ENCODE measurements at places on chromosomes 1 and 21. TPM values are rescaled to one million over a fixed set of nuclear protein-coding genes. Genes with fewer than 3 reads are reported as not detected.
A peak's percentile ranks its signal among the peaks of the same experiment; 100 is the strongest.

DNA sequence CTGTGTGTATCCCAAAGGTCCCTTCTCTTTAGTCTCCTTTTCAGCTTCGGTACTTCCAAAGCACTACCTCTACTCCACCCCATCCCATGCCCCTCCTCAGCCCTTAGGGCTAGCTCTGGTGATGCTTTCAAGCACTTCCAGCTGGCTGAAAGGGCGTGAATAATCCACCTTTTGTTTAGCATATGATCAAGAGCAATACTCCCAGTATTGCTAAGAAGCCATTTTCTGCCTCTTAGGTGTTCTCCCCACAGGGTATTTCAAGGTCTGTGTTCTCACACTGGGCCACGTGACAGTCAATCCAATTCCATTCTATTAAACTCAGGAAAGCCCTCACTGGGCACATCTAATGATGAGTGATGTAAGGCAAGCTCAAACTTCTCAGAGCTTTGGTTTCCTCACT is 298.5 kb upstream of the PROX1 start:
- DNase-seq, result no peak

GRCh38 chr1:203037509-203038190 is 11.4 kb downstream of the PPFIA4 start:
- DNase-seq, result peak; percentile 75

DNA sequence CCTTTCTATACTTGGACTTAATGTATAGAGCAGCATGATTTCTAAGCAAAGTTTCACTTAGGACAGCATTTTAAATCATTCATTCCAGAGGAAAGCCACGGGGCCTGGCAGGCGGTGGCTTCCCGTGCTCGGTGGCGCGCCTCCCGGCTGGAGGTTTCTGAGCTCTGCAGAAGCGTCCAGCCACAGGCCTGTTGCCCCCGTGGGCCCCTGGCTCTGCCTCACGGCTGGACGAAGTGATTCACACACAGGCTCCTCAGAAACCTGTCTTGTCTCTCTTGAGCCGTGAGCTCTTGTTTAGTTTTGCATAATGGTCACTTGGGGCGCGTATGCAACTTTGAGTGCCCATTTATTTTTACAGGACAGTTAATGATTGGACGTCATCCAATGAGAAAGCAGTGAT is 22.1 kb upstream of the DIP2A start:
- no peak for DNase-seq

DNA sequence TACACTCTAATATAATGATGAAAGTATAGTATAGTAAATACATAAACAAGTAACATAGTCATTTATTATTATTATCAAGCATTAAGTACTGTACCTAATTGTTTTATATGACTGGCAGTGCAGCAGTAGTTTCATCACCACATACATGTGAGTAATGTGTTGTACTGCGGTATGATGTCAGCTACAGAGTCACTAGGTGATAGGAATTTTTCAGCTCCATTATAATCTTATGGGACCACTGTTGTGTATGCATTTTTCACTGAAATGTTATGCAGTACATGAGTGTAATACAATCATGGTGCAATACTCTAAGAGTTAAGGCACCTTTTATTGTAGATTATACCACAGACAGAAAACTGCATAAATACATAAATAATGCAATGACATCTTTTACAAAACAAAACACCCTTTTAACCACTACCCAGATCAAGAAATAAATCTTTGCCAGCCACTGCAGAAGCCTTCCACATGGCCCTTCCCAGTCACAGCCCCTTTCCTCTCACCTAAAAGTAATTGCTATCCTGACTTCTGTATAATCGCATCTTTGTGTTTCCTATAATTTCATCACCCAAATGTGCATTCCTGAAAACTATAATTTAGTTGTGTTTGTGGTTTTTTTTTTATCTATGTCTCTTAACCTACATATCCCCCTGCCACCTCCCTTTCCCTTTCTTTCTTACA is 16.3 kb downstream of the ABCD3 start:
- no peak for DNase-seq

DNA sequence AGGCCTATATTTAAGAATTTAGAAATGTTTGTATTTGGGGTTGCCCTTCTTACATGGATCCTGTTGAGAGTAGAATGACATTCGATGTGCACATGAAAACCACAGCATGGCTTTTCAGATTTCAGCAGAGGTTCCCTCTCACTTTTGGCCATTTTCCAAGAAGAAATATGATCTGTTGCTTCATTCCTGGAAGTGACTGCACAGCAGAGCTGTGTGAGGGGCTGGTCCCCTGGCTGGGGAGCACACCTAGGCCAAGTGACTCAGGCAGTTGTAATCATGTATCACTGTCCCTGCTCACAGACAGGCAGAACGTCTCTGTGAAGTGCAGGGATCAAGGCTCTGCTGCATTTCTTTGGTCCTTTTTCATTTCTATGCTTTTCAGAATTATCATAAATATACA is 32.3 kb downstream of the AGT start:
- no peak for DNase-seq

- peak; percentile 51 for DNase-seq
Measured at GRCh38 chr1:114756949-114757454, 782 bp downstream of the CSDE1 start.

DNA sequence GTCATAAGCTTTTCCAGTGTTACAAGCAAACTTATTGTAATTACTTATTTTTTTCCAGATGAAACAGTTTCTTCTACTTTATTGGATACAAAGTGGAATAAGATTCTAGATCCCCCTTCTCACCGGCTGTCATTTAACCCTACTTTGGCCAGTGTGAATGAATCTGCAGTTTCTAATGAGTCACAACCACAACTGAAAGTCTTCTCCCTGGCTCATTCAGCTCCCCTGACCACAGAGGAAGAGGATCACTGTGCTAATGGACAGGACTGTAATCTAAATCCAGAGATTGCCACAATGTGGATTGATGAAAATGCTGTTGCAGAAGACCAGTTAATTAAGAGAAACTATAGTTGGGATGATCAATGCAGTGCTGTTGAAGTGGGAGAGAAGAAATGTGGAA is 95.5 kb downstream of the ZFYVE9 start:
- DNase-seq, result no peak

GRCh38 chr21:34949030-34949429 is 100.1 kb downstream of the RUNX1 start:
- DNase-seq, result no peak

- DNase-seq, result no peak
Measured at GRCh38 chr1:111253876-111254275, 26.4 kb downstream of the CHI3L2 start.

- DNase-seq, result no peak
Measured at GRCh38 chr1:226867461-226868054, 2.9 kb upstream of the PSEN2 start.

DNA sequence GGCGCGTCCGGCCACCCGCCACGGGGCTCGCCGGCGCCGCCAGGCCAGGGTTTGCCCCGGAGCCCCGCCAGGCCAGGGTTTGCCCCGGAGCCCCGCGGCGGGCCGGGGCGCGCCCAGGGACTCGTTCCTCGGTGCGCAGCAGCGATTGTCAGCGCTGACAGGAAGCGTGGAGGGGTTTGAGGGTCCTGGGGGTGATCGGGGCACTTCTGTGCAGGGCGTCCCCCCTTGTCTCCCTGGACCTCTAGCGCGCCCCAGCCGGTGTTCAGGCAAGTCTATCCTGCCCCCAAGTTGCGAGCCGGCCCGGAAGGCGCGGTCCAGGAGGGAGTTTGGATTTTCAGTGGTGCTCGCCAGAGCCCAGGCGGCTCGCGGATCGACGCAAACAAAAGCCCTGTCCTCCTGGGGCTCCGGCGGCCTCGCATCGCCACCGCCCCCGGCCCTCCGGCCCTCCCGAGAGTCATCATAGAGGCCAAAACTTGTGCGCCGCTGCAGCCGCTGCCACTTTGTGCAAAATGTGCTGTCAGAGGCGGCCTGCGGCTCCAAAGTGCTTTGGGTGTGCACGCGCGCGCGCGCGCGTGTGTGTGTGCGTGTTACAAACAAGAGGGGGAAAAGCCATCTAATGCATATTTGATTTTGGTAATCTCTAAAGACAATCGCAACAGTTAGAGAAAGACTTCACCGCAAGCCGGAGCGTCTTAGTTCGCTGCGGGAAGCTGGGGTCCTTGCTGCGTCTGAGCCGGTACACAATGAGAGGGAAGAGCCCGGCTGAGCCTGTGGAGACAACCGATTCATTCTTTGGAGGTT is 1.0 kb downstream of the ROR1 start:
- DNase-seq, result peak; percentile 88

GRCh38 chr1:84930329-84930728 is 37.3 kb upstream of the LPAR3 start:
- DNase-seq, result no peak

DNA sequence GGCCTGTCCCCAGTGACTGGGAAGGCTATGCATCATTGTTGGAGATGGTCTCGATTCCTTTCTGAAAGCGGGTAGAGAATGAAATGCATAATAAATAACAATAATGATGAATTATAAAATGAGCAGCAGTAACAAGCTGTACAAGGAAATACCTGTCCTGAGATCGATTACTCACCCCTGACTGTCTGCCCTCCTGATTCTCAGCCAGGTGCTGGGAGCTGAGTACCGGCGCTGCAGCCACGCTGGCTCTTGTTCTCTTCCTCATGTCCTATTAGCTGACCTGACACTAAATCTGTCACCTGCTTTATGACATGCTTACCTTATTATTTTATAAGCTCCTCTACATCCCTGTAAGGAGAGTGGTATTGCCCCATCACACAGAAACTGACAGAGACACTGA is 3.4 kb downstream of the AGPAT3 start:
- peak; percentile 27 for DNase-seq

DNA sequence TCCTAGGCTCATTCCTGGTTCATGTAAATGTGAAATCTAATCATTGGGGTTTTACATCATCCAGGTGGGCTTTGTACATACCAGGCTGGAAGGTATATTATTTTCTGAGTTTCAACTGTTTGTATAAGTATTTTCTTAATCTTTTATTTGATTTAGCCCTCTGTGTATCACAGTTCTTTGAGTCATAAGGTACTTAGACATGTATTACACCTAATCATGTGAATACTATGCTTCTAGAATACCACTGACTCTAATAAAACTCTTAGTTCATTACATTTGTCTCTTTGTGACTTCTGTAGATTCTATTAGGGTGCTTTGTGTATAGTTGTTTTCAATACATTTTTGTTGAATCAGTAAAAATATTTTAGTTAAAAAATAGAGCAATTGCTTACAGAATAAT is 92.8 kb downstream of the ZFYVE9 start:
- DNase-seq, result no peak

- peak; percentile 90 for DNase-seq
Measured at GRCh38 chr1:5990913-5991312, 1.3 kb downstream of the NPHP4 start.

DNA sequence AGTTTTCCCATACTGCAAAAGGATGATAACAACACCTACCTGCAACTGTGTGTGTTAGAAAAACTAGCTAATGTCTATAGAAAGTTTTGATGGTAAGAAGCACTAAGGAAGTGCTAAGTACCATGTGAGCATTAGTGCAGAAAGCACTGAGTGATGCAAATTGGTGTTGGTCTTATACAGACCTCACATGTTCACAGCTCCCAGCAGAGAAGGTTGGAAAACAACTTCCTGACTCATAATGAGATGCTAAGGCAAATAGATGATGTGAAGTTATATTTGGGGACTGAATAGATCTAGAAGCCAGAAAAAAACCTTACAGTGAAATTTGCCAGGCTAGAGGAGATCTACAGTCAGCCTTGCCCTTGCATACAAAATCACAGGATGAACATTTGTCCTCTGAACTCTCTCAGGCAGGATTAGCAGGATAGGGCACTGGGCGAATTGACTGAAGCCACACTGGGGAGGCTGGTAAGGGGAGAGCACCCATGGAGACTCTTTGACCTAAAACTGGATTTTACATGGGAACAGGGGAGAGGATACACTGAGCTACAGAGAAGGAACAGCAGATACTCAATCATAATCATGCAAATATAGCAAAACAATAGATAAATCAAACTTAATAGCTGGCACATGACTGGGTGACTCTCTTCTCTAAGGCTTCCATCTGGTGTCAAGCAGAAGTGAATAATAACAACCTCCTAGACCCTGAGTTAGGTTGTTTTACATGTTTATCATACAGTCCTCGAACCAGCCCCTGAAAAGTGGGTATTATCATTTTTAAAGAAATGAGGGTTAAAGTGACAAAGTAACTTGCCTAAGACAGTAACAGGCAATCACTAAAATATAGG is 61.3 kb downstream of the ASTN1 start:
- no peak for DNase-seq

- DNase-seq, result no peak
Measured at GRCh38 chr21:16305686-16306085, 575.9 kb downstream of the USP25 start.

DNA sequence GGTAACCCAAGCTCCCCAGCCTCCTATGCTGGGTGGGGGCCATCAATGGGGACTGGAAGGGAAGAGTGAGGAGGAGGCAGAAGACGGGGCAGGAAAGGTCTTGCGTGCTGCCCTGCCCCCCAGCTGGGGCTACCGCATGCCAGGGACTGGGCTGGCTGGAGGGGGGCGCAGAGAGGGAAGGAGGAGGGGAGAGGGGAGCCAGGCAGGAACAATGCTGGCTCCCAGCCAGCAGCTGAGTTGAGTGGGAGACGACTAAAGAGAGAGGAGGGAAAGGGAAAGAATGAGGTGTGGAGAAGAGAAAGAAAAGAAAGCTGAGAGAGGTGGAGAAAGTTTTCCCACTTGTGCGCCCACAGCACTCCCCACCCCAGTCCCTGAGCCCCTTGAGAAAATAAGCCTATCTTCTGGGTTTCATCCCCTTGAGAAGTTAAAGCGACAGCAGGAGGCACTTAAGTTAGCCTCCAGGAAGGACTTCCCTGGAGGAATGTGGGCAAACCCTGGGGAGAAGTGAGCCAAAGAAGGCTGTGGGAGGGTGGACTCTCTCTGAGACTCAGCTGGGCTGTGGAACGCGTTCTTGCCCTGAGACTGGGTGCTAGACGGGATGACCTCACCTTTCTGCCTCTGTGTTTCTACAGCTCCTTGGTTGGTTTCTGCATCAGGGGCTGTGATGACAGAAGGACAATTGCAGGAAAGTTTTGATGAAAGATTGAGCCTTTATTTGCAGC is 12.9 kb upstream of the NES start:
- peak; percentile 52 for DNase-seq

GRCh38 chr21:17585875-17586450 is 26.7 kb downstream of the BTG3 start:
- peak; percentile 78 for DNase-seq

Gene SLAMF7
- under 0.01 TPM for total RNA-seq

Gene OR2M3
- total RNA-seq, result not detected

Gene CD1D
- under 0.01 TPM for total RNA-seq

Gene CD58
- 20.6 TPM for total RNA-seq

Measured in osteoblast (primary cell).